ENCODE measurements at places on chromosomes 13 and 19.

DNA sequence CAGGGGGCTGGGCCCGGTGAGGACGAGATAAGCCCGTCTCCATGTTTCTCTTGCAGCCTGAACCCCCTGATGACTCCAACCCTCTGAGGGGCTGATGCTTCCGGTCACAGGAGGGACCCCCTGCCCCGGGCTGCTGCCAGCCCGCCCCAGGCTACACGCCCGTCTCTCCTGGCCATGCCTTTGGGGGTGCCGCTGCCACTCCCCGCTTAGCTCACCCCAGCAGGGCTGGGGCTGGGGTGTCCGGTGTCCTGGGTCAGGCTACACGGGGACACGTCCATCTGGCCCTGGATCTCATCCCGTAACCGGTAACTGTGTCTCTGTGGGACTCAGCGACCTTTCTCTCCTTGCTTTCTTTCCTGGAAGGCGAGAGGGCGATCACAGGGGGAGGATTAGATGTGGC lies 40.8 kb downstream of the GADD45B start:
- no peak for DNase-seq

- DNase-seq, result no peak
These were observed 29.6 kb downstream of the CAPS start for GRCh38 chr19:5943623-5944022.

- DNase-seq, result no peak
These were observed 303.6 kb downstream of the GPC5 start for GRCh38 chr13:91701975-91702374.

GRCh38 chr13:79393564-79394249 lies 12.3 kb downstream of the RBM26 start:
- DNase-seq, result peak; percentile 25

DNA sequence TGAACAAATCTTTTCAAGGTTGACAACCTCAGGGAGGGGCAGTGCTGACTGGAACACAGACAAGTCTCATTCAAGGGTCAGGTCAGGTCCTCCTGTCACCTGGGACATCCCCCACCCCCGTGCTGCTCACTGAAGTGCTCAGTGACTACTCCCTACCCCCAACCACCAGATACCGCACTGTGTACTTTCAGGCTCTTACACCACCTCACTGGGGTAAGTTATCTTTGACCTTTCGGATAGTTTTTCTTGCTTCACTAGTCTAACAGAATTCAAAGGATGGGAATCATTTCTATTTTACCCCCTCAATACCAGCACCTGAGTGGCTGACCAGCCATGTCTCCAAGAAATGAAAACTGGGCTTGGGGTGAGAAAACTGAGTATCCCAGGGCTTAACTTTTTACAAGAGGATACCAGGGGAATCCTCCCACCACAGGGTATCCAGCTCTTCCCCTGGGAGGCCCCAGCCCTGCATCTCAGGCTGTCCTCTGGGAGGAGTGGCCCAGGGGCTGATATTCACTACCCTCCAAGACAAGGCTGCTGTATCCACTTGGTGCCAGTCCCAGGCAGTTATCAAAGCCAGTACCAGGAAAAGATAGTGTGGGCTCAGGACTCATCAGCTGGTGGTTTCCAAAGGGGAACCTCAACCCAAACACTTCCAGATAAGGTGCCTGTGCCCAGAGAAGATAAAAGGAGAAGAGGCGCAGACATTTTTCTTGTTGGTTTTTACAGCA lies 2.1 kb downstream of the ZNF563 start:
- DNase-seq, result peak; percentile 44

DNA sequence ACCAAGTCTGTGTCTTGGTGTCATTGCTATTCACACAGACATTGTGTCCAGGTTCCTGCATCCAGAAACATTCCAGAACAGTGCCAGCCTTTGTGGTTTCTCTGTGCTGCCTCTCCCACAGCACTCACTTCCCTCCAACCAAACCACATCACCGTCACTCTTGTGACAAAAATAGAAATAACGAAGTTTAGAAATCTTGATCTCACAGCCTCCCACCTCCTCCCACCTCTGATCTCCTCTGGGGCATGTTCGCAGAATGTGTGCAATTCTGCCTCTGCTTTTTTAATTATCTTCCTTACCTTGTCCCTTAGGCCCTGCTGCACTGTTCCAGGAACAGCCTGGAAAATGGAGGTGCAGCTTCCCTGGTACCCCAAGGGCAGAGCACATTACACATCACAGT lies 8.7 kb upstream of the SERPINE3 start:
- no peak for DNase-seq

DNA sequence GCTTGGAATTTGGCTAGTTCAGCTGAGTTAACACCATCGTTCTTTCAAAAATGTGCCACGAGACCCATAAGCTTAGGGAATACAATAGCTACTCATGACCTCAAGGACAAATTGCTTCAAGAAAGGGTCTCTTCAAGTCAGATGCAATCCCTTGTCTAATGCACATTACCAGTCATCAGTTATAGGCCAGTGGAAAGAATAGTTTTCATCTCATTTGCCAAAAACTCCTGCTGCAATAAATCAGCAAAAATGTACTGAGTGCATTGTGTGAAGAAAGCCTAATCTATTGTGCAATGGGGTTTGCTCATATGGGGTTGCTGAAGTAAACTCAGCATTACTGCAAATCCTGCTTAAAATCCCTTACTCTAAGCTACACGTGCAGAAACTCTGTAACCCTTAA lies 208.3 kb upstream of the NBEA start:
- DNase-seq, result no peak

- no peak for DNase-seq
These were observed 121.6 kb upstream of the SPRY2 start for GRCh38 chr13:80462567-80462966.

DNA sequence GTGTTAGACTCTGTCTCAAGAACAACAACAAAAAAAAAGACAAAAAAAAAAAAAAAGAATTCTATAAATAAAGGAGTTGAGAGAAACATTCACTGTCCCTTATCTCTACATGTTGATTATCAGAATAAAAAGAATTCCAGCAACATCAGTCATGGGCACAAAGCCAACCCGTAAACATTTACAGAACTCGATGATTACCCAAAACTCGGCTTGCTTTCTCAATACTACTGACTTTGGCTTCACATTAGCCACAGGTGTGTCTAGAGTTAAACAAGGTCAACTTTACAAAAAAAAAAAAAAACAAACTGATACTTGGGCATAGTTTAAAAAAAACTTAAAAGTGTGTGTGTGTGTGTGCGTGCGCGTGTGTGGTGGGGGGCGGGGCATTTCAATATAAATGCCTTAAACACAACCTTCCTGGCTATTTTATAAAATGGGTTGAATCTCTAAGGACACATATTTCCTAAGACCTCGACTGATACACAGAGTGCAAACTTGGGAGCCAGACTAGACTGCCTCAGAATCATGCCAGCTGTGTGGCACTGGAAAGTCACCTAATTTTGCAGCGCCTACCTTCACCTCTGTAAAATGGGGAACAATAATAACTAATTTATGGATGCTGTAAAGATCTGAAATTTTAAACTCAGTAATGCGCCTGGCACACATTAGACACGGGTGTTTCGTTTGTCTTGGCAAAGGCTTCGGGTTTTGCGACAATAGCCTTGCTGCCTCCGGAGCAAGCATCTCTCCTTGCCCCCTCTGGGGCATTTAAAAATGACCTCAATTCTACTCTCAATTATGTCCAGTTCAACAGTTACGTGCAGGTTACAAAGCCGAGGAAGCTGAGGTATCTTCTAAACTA lies 922 bp downstream of the EBPL start:
- DNase-seq, result no peak

- no peak for DNase-seq
These were observed 40.8 kb upstream of the GPR183 start for GRCh38 chr13:99347911-99348451.

DNA sequence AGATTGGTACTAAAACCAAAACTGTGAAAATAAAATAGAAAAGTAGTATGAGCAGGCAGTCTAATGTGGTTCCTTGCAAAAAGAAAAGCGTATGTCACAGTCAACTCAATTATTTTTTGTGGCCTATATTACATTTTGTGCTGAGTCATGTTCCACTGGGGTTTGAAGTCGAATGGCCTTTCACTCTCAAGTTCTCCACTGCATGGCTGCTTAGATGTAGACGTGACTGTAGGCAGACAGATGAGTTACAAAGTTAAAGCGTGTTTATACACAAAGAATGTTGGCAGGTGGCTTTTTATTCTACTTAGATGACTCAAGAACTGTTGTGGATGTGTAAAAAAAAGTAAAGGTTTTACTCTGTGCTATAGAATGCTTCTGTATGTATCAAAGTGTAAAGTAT lies 133.9 kb downstream of the SLITRK6 start:
- DNase-seq, result no peak

- peak; percentile 92 for DNase-seq
These were observed 540 bp upstream of the ZFP36 start for GRCh38 chr19:39405958-39406655.

- DNase-seq, result no peak
These were observed 266.2 kb upstream of the SOX21 start for GRCh38 chr13:94978516-94978915.

DNA sequence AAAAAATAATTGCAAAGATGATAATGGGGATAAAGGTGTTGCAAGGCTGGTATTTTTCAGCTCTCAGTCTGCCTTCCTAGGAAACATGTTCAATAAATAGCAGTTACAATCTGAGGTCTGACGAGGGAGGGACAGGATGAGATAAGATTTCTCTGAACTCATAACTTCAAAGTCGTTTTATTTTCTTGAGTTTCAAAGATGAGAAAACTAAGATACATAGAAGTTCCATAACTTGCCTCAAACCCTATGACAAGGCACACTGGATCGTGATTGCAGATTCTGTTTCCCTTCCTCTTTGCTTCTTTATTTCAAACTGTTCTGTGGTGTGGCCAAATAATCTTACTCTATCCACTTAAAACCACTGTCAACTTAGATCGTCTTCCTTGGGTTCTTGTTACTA lies 327.2 kb downstream of the GPC5 start:
- DNase-seq, result no peak

DNA sequence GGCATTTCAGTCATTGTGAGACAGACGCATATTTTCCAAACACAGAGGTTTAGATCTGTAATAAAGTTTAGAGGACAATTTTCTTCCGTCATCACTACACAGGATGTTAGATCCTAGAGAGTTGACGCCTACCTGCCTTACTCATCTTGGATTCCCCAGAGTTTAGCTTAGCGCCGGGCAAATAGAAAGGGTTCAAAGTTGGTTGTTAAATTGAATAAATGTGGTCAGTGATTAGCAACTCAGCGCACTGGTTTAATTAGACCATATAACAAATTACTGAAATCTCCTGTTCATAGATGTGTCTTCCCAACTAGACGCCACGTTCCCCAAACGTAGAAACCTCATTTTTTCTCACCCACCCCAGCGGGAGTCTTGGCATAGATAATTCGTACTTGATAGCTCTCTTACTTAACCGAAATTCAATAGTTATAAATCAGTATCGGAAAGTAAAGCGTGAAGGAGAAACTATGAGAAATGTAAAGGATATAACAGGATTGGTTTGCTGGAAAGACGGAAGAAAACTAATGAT lies 726 bp upstream of the UFM1 start:
- DNase-seq, result no peak

- no peak for DNase-seq
These were observed 2.4 kb upstream of the RGL3 start for GRCh38 chr19:11421371-11422098.

- DNase-seq, result no peak
These were observed 42.2 kb downstream of the COL4A2 start for GRCh38 chr13:110349239-110349638.

DNA sequence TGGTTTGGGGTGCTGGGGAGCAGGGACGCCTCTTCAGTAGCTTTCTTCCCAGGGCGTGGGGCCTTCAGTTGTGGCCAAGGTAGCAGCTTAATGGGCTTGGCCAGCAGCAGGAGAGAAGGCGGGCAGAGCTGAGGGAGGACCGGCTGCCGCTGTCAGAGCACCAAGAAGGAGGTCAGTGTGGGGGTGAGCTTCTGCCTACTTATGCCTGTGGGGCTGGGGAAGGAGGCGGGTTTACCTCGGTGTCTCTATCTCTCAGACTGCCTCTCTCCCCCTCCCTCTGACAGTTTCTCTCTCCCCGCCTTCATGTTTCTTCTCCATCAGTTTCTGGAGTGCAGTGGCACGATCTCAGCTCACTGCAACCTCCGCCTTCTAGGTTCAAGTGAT lies at the start of gene CAPN12:
TSS of gene CAPN12 (minus strand) at position 177 of the 384 bp plus-strand sequence. CDS start 309 bp downstream, outside the sequence.
- no peak for DNase-seq

DNA sequence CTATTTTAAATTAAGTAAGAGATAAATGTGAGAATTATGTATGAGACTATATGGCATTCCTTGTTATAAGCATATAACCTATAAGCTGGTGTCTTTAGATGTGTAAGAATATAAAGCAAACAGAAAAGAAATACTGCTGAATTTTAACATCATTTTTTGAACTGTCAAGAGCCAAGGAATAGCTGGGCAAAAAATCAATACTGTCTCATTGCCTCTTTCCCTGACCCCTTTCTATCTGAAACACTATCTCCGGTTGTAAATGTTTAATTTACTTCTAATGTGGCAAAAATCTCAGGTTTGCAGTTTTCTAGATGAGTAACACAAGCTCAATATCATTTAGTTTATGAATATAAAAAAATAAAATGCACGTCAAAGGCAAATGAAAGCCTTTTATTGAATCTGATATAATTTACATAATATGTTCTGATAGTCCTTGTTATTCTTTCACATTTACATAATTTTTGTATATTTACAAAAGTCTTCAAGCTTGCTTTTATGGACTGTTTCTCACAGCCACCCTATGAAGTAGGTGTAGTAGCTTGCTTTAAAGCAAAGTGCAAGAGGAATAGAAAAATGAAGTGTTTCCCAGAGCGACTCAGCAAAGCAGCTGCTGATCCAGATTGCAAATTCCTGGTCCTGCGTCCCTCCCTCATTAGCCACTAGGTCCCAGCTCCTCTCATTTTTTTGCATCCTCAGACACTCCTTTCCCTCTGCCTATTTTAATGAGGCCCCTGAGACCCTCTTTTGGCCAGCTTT lies 188.2 kb upstream of the RFC3 start:
- DNase-seq, result no peak

- no peak for DNase-seq
These were observed 41.1 kb upstream of the MRI1 start for GRCh38 chr19:13723206-13723605.

DNA sequence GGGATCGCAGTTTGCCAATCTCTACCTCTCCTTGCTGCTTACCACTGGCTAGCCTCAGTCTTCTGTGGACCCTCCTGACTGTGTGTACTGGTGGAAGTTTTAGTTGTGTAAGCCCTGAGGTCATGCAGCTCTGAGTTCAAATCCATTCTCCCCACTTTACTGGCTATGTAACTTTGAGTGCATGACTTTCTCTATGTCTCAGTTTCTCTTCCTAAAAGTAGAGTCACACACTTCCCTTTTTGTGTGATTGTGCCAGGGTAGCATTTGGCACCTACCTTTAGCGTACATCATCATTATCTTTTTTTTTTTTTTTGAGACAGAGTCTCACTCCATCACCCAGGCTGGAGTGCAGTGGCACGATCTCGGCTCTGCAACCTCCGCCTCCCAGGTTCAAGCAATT lies 70.3 kb downstream of the MAP4K1 start:
- DNase-seq, result no peak

Measured in T-cell (primary cell).